ENCODE measurements at places on chromosomes 5 and 9. TPM values are rescaled to one million over a fixed set of nuclear protein-coding genes. Genes with fewer than 3 reads are reported as not detected.

Gene TNFSF8
- 4.8 TPM for total RNA-seq

DNA sequence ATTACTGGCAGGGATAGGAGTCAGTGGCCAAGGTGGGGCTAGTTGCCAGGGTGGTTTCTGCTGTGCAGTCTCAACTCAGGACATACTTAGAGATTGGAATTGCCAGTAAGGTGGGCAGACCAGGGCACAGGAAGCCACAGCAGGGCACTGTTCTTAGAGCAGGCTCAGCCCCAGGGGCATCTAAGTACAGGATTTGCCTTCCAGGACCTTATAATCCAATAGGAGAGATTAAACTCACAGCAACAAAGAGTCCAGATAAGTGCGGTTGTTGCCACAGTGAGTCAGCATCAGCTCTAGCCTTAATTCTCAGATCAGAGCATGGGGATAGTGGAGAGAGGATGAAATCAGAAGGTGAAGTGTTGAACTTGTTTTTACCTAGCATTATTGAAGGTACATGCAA is 265.8 kb upstream of the TRPC7 start:
- no peaks in the 10 kb centered on the region for H3K4me1 ChIP-seq
- H3K27ac ChIP-seq, result no peak overlapping the region
- H3K27me3 ChIP-seq, result no peaks in the 10 kb centered on the region
- DNase-seq, result no peak

DNA sequence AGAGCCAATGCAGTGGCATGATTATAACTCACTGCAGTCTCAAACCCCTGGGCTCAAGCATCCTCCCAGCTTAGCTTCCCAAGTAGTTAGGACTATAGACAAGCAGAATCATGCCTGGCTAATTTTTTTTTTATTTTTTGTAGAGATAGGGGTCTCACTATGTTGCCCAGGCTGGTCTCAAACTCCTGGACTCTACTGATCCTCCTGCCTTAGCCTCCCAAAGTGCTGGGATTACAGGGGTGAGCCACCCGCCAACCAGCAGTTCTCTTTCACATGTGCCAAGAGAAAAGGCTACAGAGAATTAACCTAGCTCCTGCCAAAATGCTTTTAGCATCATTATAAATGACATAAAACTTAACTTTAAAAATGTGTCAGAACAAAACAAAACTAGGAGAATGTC is 8.1 kb downstream of the AK3 start:
- H3K4me1 ChIP-seq, result peaks cover 7% of the 10 kb centered on the region
- no peak overlapping the region for H3K4me3 ChIP-seq
- no peak for DNase-seq
- H3K36me3 ChIP-seq, result no peaks in the 10 kb centered on the region

Gene NPDC1
- 102 TPM for total RNA-seq

GRCh38 chr9:32385152-32385884 is 875 bp downstream of the ACO1 start:
- peak overlapping the region; percentile 82 for H3K4me3 ChIP-seq
- no peaks in the 10 kb centered on the region for H3K27me3 ChIP-seq
- H3K36me3 ChIP-seq, result no peaks in the 10 kb centered on the region
- DNase-seq, result no peak
